ENCODE measurements at places on chromosomes 5 and 9.

GRCh38 chr5:21623831-21624230, 1229.3 kb downstream of the CDH12 start:
- DNase-seq: no peak

DNA sequence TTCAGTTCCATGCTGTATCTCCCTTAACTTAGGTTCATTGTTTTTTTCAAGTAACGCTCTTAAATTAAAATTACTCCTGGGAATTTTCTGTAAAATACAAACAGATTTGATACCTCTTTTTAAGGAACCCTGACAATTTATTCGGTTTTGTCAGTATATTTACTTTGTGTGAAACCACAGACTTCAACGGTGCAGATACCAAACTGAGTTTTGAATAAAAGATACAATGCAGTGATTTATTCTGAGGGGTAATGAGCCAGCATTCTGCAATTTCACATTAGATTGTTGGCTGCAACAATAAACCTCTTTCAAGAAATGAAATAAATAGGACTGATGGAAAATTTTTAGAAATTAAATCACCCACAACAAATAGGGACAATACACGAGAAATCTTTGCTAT, 308.6 kb upstream of the EDIL3 start:
- DNase-seq: no peak

- DNase-seq: no peak
Measured at GRCh38 chr5:43049236-43049635, 9.1 kb upstream of the ANXA2R start.

DNA sequence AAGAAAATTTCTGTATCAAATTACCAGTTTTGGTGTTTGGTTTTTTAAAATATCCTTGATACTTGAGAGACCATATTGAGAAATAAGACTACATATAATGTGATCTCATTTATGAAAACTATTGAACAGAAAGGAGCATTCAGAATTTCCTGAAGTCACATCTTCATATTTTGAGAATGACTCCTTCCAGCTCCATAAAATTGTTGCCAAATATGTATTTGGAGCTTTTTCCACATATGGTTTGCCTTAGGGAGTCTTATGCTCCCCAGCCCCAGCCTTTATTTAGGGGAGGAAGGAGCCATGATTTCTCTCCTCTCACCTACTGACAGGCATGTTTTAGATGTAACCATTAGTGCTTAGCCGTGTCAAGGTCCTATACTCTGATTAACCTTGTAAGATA, 51.1 kb downstream of the GCNT1 start:
- DNase-seq: no peak

- no peak for DNase-seq
Measured at GRCh38 chr5:32722957-32723356, 11.8 kb downstream of the NPR3 start.

DNA sequence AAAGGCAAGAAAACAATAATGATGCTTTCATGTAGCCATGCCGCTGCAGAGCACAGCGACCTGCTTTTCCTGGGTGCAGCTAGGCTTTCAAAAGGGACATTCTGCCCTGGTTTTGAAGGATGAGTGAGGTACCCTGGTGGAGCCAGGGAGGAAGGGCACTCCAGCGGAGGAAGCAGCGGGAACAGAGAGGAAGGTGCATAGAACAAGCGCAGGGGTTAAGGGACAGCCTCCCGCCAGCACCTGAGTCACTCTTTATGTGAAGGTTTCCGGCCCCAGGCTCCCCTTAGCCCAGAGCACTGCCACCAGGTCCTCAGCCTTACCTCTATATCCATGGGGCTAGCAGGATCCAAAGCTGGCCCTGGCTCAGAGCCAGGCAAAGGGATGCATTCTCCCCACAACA, 221.1 kb downstream of the CDK5RAP2 start:
- DNase-seq: no peak

GRCh38 chr5:126464959-126465358, 41.8 kb downstream of the GRAMD2B start:
- no peak for DNase-seq

- no peak for DNase-seq
Measured at GRCh38 chr5:25128606-25129005, 483.8 kb upstream of the CDH10 start.

- no peak for DNase-seq
Measured at GRCh38 chr9:134653259-134654009, 11.8 kb downstream of the COL5A1 start.

GRCh38 chr5:50984640-50985039, 318.2 kb downstream of the PARP8 start:
- DNase-seq: no peak

GRCh38 chr9:72981433-72981832, 28.6 kb upstream of the ALDH1A1 start:
- DNase-seq: no peak

DNA sequence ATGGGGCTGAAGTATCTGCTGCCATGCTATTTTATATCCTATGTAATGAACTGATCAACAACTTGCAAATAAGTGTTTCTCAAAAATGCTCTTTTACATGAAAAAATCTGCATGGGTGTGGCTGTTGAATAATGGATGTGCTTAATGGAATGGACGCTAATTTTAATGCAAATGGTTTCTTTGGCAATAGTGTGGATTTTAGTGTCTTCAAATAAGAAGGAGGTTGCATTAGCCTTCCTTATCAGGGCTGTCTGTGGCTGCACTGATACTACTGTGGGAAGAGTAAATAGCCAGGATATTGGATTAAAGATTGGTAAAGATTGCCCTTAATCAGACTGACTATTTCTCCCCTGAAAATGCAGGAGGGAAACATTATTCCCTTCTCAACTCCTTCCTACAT, 121.9 kb upstream of the STK32A start:
- no peak for DNase-seq

- DNase-seq: no peak
Measured at GRCh38 chr9:1804128-1804865, 210.8 kb upstream of the SMARCA2 start.

DNA sequence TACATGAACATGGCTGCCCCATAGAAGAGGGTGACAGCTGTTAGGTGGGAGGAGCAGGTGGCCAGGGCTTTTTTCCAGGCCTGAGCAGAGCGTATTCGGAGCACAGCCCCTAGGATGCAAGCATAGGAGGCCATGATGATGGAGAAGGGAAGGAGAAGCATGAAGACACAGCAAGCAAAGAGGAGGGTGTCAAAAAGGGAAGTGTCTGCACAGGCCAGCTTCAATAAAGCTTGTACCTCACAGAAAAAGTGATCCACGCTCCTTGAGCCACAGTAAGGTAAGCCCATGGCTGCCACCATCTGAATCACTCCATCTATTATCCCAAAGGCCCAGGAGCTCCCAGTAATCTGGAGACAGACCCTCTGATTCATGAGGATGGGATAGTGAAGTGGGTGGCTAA, 6.4 kb downstream of the OR2V1 start:
- DNase-seq: no peak

DNA sequence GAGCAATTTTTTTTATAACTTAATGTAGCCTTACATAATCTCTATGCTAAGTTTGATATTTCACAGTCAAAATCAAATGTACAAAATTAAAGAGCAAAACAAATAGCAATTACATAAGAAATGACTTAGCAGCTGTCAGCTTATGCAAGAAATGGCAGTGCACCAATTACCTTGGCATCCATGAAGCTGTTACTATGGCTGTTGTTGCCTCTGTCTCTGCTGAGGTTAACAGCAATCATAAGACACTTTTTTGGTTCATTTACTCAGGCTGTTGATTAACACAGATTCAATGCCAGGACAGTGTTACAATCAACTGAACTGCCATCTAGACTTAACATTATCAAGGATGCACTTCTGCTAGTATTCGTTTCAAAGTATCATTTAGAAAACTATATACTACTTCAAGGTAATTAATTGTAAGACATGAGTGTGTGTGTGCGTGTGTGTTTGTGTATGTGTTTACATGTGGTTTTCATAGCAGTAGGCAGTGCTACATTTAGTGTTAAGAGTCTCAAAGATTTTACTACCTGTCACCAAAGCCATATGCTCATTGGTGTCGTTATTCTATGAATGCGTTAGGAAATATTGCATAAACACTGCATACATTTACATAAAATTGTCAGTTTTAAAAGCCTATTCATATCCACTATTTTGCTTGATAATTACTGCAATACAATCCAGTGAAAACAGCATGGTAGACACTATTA, 1084.2 kb upstream of the COX7C start:
- no peak for DNase-seq

DNA sequence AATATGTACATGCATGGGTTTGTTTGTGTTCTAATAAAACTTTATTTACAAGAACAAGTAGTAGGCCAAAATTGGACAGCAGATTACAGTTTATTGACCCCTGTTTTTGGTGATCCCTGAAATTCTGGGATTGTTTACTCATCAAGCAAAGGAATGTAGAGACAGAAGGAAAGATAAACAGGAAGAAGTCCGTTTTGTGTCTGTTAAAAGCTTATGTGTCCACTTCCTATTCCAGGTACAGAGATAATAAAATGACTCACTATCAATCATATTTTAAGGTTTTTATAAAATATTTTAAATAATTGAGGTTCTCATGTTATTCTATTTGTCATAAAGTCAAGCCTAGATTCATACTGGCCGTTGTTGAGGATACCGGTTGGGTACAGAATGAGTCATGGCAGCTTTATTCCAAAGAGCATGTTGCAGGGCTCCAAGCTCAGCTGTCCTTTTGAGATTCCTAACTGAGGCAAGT, 214.9 kb upstream of the DAB2 start:
- no peak for DNase-seq

DNA sequence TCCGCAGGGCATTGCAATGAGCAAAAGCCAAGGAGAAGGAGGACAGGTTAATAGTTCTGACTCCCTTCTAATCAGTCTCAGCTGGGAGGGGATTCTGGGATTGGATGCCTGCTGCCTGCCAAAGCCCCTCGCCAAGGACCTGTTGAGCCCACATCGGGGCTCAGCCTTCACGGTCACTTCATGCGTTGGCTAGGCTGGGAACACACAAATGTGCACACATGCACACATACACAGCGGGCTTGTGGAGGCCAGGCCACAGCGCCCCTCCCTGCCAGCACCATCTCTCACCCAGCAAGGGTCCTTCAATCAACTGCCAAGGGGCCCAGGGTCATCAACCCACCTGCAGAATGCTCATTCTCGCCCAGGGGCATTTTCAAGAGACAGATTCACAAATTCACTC, 113.9 kb downstream of the C5orf15 start:
- DNase-seq: no peak

DNA sequence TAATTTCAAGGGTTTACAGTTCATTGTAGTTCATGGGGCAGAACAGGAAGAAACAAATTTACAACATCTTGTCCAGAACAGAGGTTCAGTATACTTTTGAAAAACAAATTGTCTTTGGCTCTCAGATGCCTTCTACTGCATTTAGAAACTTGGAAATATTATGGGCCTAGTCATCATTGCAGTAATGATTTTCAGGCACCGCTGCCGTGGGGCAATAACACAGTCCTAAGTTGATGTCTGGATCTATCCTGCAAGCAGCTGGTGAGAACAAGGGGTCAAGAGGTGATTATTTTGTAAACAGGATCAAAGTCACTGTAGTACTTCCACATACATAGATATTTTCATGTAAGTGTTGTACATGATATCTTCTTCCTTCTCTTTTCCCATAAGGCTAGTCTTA, 82.5 kb upstream of the CAST start:
- no peak for DNase-seq

DNA sequence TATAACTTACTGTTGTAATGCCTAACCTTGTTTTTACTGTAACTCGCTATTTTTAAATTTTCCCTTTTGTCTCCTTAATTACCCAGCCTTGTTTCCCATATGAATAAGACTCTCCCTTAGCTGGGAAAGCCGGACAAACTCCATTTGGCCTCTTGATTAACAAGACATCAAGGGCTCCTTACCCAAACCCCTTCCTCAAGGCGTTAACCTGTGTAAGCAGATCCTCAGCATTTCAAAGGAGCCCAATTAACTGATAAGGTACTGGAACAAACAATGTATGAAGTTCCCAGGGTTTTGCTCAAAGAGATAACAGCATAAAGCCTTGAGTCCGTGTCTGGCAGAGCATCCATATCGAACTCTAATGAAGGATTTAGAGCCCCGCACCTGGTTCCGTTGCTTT, 66.0 kb upstream of the SIMC1 start:
- DNase-seq: no peak

Data from stimulated activated CD4-positive, alpha-beta T cell treated with anti-CD3 and anti-CD28 coated beads, Interleukin-12 subunit alpha, Interleukin-12 subunit beta, amount 100 ng/mL, for 4 hours (primary cell).